ENCODE measurements at places on chromosomes 13 and 19.

- no peak for DNase-seq
Measured at GRCh38 chr13:94710881-94711560, 1.3 kb downstream of the SOX21 start.

- no peak for DNase-seq
Measured at GRCh38 chr13:47433461-47434005, 536.7 kb upstream of the HTR2A start.

GRCh38 chr19:5951338-5951861 lies 26.5 kb downstream of the RANBP3 start:
- DNase-seq: no peak

GRCh38 chr13:43544011-43544410 lies 242.8 kb downstream of the ENOX1 start:
- DNase-seq: no peak

GRCh38 chr19:21115430-21115829 lies 26.4 kb upstream of the ZNF431 start:
- DNase-seq: no peak

DNA sequence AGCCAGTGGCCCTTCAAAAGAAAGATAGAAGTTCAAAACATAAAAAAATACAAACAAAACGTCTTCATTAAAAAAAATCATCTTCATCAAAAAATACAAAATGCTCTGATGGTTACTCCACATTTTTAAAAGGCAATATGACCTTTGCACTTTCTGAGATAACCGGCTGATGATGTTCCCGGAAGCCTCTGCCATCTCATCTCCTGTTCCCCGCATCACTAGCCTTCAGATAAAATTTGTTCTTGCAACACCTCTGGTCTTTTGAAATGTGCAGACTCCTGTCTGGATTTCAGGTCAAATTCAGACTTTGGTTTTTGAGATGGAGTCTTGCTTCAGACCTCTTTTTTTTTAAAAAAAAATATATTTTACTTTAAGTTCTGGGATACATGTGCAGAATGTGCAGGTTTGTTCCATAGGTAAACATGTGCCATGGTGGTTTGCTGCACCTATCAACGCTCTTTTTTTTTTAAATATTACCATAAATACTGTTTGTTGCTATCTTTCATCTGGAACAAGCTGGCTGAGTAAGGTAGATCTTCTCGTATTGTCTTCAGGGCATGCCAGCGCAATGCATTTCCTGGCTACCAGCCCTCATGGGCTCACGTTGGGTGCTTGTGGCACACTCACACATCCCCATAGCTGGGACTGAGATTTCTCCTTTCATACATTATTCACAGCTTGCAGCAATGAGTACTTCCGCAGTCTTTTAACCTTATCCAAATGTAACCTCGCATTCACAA lies 418.9 kb upstream of the ARGLU1 start:
- no peak for DNase-seq

DNA sequence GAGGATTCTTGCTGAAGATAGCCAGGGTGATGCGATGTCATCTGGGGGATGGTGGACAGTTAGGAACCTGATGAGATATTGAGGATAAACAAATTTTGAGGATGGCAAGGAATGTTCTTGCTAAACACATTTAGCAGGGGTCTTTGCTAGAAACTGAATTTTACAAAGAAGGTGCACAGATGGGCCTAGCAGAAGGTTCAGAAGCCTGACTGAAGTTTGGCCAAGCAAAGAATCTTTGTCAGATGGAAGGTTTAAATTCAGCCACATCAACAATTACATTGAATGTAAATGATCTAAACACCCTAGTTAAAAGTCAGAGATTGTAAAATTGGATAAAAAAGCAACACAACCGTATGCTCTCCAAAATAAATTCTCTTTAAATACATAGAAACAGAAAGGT lies 68.8 kb downstream of the WASF3 start:
- DNase-seq: no peak

GRCh38 chr13:30708541-30708940 lies 26.8 kb upstream of the ALOX5AP start:
- DNase-seq: no peak

DNA sequence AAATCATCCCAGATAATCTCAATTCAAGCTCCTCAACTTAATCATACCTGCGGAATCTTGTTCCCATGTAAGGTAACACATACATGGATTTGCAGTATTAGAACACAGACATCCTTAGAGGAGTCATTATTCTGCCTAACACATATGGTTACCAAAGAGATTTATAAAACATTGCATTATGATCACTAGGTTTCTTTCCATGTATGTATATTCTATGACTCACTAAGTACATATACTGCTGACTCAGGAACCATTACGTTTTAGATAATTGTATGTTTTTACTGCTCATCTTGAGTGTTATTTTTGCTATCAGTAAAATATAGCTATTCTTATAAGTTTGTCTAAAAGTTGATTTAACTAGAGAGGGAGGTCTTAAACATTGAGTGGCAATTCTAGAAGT lies 182.9 kb downstream of the SLITRK6 start:
- DNase-seq: no peak

DNA sequence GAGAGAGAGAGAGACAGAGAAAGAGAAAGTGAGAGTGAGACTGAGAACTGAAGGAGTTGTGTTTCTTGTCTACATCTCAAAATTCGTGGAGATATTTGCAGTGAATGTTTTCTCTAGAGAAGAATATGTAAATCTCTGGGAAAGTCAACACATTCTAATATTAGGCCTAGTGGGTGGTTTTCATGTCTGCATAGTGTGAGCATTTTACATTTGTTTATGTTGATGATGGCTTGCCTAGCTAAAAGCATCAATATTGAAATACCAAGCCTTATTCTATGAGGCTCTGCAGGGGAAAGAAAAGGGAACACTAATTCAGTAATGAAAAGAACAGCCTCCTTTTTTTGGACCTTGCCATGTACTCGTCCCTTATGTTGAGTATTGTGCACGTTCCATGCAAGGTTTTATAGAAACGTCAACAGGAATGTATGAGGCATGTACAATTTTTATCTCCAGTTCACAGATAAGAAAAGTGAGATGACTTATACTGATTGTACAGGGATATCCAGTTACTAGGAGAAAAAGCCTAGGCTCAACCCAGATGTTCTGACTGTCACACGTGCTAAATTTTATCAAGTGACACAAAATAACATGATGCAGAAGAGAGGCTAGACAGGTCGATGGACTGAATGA lies 1288.9 kb upstream of the SLC10A2 start:
- DNase-seq: no peak

DNA sequence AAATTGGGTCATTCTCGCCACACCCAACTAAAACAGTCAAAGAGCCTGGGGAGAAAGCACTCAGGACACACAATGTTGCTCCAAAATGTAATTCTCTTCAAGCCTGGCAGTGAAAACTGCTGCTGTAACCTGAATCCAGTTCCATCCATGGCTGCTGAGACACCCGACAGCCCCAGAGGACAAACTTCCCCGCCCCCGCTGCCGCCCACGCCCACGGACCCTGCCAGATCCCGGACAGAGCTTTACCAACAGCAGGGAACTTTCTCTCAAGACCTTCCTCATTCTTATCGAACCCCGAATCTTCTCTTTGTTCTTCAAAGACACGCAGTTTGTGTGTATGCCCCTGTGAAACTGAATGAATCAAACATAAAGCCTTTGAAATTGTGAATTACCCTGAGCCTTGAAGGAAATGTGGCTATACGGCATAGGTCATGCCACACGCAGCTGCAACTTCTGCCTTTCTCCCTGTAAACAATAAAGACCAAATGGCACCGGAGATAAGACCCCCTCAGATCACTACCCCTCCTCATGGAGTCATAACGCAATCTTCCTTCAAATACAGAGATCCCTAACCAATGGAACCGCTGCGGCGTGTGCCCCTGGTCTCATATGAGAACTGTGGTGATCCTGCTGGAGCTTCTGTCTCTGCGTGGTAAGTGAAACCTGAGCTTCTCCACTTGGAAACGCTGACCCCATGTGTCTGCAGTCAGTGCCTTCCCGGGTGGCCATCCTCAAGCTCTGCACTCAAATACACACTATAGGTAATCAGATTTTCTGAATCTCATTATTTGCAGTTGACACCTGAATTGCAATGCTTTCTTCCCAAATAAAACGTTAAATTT lies 4.8 kb upstream of the LAMP1 start:
- DNase-seq: no peak

DNA sequence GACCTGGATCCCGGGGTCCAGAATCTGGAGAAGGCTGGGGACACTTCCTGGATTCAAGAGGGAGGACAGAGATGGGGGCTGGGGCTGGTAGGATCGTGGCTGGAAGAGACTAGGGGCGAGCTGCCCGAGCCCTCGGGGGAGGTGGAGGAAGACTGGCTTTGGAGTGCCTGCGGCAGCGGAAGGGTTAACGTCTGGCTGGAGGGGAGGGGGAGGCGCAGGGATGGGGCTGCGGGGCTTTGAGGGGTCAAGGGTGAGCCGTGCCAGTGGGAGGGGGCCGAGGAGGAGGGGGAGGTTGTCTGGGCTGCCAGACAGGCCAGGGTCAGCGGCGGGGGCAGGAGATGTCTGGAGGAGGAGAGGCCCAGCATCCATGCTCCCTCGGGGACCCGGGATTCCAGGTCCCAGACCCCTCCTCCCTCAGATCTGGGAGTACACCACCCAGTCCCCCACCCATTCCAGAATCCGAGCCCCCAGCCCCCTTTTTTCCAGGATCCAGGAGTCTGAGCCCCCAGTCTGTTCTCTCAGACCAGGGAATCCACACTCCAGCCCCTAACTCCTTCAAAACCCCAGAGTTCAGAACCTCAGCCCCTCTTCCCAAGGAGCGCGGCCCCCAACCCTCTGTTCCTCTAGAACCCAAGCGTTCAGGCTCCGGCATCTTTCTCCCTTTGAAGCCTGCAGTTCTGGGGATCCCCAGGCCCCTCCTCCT lies 3.2 kb upstream of the SPACA6 start:
- DNase-seq: no peak

- DNase-seq: no peak
Measured at GRCh38 chr13:112124141-112124540, 57.2 kb downstream of the SOX1 start.

- DNase-seq: no peak
Measured at GRCh38 chr19:46205183-46205984, 24.2 kb upstream of the IGFL1 start.
